ENCODE measurements at places on chromosomes 6 and 20.

DNA sequence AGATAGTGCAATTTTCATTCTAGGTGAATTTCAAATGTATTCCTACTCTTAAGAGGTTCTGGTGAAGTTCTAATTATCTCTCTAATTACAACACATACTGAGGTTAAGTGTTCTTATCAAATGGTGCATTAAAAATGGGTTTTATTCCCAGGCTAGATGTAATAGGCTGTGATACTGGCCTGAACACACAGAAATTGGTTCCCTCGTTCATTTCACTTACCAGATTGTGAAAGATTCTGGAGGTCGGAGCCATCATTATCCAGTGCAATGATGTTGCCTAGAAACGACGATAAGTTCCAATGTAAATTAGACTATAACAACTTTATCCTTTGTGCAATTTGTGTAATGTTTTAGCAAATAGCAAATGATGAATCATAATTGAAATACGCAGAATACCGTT, 172.6 kb upstream of the SOX4 start:
- no peak for DNase-seq

- DNase-seq, result no peak
These were observed 26.9 kb downstream of the MARCKS start for GRCh38 chr6:113884011-113884410.

DNA sequence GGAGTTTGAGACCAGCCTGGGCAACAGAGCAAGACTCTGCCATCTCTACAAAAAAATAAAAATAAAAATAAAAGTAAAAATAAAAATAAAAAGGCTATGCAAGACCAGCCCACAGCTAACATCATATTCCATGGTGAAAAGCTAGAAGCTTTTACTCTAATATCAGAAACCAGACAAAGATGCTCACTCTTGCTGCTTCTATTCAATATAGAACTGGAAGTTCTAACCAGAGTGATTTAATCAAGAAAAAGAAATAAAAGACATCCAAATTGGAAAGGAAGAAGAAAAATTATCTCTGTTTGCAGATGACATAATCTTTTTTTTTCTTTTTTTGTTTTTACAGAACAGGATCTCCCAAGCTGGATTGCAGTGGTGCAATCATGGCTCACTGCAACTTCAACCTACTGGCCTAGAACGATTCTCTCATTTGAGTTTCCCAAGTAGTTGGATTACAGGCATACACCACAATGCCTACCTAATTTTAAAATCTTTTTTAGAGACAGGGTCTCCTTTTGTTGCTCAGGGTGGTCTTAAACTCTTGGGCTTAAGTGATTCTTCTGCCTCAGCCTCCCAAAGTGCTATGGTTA, 100.7 kb upstream of the JAG1 start:
- no peak for DNase-seq

DNA sequence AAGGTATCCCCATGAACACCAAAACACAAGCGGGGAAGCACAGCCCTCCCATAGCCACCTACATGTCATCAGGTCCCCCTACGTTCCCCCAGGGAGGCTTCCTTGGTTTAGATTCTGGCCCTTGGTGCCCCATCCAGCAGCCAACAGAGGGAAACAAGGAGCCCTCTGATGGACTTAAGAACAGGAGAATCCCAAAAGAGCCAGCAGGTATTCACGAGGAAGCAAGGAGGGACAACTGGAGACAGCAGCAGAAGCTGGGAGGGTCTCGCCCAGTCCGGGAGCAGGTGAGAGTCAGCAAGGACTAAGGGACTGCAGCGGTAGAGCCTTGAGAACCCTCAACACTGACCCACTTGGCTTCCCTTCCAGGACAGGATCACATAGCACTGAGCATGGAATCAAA, 58.4 kb upstream of the TOP1 start:
- DNase-seq, result no peak

- no peak for DNase-seq
These were observed 191.9 kb upstream of the PREP start for GRCh38 chr6:105594821-105595220.

- no peak for DNase-seq
These were observed 130.8 kb downstream of the BTBD9 start for GRCh38 chr6:38508894-38509293.

DNA sequence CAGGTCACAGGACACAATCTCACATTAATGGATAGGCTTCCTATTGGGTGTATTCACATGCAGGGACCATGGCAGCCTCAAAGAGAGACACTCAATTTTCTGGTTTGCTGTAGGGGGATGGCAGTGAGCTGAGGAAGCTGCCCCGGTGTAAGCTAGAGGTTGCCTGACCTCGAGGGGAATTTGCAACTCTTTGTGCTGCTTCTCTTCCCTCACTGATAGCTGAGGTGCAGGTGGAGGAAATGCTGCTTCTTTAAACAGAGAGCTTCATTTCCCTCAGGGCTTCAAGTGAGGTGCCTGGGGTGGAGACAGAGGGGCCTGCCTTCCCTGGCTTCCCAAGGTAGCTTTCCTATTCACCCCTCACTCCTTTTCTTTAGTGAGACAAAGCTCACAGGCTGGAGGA, 151.9 kb downstream of the CD83 start:
- DNase-seq, result no peak

- DNase-seq, result no peak
These were observed 1.1 kb upstream of the RNF24 start for GRCh38 chr20:4016340-4017050.

DNA sequence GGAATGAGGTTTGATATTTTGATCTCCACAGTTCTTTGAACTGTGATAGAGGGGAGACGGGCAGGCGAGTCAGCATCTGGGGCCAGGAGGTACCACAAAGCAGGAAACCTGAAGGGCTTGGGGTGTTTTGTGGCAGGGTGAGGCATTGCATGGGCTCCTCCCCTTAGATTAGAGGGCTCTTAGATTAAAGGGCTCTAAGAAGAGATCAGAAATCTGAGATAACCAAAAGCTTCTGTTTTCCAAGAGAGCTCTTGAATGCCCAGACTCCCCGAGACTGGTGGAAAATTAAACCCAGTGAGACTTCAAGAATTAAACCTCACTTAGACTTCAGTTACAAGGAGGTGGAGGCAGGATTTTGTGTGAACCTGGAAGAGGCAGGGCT, 2.4 kb upstream of the GPX5 start:
- no peak for DNase-seq

- no peak for DNase-seq
These were observed 97.8 kb upstream of the PMEPA1 start for GRCh38 chr20:57807401-57808263.

GRCh38 chr20:53639128-53639527, 45.5 kb upstream of the ZNF217 start:
- no peak for DNase-seq

DNA sequence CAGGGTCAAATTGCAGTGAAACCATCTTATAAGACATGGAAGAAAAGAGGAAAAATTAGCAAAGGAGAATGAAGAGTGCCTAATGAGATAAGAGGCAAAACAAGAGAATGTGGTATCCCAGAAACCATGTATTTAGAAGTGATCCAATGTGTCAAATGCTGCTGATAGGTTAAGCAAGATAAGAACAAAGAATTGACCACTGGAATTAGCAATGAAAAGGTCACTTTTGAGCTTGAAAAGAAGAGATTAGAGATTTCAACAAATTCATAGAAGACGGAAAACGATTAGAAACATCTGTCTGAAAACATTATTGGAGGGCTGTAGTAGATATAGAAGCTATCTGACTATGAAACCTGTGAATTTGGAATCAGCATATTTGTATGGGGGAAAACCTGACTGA, 112.2 kb downstream of the AHI1 start:
- no peak for DNase-seq

- no peak for DNase-seq
These were observed 227.3 kb downstream of the ERMARD start for GRCh38 chr6:169978615-169979161.

DNA sequence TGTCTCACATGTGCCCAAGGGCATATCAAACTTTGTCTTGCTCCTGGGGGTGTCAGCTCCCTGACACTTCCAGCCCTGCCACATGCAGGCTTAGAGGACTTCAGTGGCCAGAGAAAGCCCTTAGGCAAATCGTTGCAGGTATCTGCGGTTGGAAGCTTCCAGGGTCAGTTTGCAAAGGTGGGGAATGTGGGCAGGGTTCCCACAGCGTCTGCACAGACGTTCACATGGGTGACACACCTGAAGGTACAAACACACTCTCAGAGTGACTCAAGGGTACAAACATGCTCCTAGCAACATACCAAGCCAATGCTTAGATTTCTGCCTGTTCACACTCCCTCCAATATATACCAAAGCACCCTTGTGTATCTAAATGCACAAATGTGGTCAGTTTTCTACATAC, 30.0 kb downstream of the VSTM2L start:
- no peak for DNase-seq

Data from NCI-H446 (cell line).